Right cardiac atrium (tissue), 5 donors: ENCODE measurements at places on chromosomes 13 and 19. TPM values are rescaled to one million over a fixed set of nuclear protein-coding genes. Genes with fewer than 3 reads are reported as not detected.

Gene WDR87
- not detected for total RNA-seq

Gene LSR
- total RNA-seq, result 8.9 TPM

Gene CLEC4G
- total RNA-seq, result 0.54 TPM

Gene ZNF382
- 16.0 TPM for total RNA-seq

Gene ZNF682
- total RNA-seq, result 3.4 TPM

Gene KIR2DL1
- not detected for total RNA-seq

Gene VMAC
- total RNA-seq, result 5.8 TPM
